CD4-positive, alpha-beta T cell treated with Interleukin-2 at 100 ng/mL for 4 hours (primary cell): ENCODE measurements at places on chromosomes 2 and 18.

GRCh38 chr2:106851087-106851874, 34.7 kb downstream of the ST6GAL2 start:
- no peak for DNase-seq

GRCh38 chr18:54279477-54280219, 10.3 kb downstream of the POLI start:
- DNase-seq = no peak

- DNase-seq = no peak
Observed at GRCh38 chr2:64763126-64763525, 109.4 kb upstream of the SERTAD2 start.

DNA sequence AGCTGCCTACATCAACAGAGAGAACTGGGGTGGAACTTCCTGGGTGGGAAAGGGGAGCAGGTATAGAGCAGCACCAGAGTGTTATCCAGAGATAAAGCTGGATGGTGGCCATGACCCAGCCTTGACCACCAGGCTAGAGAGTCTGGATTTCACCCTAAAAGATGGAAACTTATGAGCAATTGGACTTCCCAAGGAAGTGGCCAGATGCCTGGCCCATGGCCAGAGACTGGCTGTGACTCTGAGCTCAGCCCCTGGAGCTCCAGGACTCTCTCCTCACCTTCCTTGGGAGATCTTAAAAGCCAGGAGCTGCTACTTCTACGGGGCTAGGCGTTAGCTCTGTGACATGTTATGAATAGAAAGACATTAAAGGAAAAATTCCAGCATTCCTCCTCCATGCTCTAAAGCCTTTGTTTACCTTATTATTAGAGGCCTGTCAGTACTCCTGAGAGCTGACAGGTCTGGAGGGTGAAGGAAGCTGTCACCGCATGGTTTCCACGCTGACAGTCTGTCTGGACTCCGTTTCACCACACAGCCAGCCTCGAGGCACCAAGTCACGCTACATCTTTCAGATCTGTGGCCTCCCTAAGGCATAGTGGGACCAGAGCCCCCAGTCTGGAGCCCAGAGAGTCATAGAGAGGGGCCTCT, 260.0 kb upstream of the SIX2 start:
- DNase-seq = no peak

GRCh38 chr18:9516437-9517064, 41.2 kb downstream of the RALBP1 start:
- DNase-seq = peak; percentile 56

- no peak for DNase-seq
Observed at GRCh38 chr2:221549143-221549542, 23.0 kb downstream of the EPHA4 start.

GRCh38 chr2:159933727-159934049, 128.7 kb downstream of the PLA2R1 start:
- no peak for DNase-seq

DNA sequence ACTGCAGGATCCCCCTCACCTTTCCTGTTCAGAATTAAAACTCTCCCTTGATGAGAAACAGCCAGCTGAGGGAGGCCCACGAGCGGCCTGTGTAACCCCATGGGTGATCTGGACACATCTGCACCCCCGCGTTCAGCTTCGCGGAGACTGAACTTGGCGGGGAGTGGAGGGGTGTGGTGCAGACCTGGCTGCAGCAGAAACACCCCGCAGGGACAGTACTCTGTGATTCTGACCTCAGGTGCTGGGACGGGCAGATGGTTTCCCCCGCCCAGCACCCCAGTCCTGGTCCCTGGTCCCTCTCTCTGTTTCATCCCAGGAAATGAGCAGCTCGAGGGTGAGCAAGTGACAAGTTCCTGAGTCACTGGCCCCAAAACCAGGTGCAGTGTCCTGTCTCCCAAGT, 41.2 kb downstream of the GBX2 start:
- no peak for DNase-seq

DNA sequence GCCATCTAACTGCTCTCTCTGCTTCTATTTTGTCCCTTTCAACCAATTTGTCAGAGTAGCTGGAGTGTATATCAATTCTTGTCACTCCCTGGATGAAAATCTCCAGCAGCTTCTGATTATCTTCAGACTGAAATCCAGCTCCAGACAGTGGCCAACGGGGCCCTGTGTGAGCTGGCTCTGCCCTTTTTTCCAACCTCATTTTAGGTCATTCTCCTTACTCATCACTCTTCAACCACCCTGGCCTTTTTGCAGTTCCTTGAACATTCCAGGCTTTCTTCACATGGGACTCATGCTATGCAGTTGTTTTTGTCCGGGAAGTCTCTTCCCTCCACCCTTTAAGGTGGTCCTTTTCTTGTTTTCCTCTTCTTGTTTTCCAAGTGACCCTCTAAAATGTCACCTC, 15.4 kb upstream of the FAP start:
- DNase-seq = no peak

DNA sequence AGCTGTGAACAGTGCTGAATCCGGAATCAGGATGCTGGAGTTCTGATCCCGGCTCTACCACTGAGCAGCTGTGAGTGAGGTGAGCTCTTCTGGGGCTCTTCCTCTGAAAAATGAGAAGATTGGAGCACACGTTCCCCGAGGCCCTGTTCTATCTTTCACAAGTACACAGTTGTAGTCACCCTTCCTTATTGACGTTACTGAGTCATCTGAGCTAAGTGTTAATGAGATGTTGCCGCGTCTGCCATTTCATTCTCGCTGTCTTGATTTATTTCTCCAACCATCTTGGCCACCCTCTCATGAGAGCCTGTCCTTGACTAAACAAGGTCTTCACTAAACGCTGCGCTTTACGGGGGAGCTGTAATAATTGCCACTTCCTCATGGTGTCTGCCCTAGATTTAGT, 31.9 kb upstream of the EFR3B start:
- DNase-seq = no peak

GRCh38 chr2:102065675-102066252, 74.0 kb downstream of the IL1R2 start:
- DNase-seq = no peak

DNA sequence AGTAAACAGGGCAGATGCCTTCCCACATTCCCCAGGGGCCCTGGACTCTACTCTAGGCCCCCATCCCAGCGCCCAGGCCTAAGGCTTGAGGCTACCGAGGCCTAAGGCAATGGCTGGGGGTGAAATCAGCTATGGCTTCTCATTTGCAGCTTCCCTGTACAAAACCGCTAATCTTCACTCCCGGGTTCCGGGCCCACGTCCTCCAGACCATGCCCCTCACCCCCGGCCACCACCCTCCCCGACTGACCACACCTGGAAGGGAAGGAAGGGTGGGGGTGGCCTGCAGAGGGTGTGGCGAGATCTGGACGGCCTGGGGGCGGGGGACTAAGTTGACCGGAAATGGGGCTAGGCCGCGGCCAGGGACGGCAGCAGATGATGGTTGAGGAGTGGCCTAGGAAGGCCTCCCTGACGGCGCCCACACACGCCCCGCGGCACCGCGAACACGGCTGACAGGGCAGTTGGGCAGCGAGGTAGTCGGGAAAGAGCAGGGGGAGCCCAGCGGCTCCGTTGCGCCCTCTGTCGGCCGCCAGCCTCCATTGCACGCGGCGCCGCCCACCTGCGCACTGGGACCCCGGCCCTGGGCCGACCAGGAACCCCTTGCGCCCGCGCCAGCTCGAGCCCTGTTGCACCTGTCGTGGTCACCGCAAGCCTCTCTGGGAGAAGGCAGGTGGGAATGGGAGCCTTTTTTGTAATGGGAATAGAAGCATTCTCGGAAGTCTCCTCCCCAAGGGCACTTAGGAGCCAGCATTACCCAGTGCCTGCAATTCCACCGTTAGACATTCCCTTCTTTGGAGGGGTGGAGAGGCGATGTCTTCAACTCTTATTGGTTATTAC, 117.1 kb upstream of the STPG4 start:
- peak; percentile 40 for DNase-seq

GRCh38 chr2:85648619-85649018, 19.4 kb downstream of the SFTPB start:
- peak; percentile 19 for DNase-seq

DNA sequence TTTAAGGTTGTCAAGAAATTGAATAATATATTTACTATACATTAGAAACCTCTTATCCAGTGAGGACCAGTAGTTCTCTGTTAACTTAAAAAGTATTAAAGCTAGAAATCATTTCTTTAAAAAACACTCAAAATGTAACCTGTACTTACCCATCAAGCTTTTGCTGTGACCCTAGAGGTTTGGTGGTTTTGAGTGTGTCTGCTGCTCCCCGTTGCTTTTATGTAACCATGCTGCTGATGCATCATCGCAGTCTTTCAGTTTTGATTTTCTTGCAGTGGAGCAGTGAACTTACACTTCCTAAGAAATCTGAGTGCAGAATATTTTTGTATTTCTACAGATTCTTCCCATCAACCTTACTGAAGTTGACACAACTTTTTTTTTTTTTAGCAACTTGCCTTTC, 34.2 kb downstream of the MRPS9 start:
- peak; percentile 7 for DNase-seq

GRCh38 chr2:99956232-99957030, 186.0 kb downstream of the AFF3 start:
- DNase-seq = no peak

DNA sequence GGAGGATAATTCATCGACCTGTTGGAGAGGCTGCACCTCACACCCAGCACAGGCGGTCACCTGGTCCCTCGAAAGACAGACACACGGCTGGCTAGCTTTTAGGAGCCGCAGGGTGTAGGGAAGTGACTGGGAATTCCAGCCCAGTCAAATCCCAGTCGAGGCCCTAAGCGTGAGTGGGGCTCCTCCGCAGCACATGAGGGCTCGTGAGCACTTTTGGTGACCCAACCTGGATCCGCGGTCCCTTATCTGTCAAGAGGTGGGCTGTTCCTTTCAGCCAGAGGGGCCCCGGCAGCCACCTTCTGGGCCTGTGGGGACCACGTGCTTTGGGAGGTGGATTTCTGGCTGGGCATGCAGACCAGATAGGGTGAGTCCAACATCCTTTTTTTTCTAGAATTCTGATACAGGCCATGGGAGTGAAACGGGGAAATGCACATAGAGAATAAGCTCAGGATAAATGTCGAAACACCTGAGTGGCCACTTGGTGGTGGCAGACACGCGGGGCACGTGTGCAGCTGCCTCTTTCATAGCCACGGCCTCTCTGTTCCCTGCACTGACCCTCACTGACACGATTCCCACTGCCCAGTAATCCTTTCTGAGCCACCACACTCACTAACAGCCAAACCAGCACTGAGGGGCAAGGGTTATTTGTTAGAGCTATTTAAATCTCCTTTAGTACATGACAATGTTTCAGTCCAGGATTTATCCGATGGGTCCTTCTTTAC, 148.4 kb upstream of the PXDN start:
- DNase-seq = no peak

DNA sequence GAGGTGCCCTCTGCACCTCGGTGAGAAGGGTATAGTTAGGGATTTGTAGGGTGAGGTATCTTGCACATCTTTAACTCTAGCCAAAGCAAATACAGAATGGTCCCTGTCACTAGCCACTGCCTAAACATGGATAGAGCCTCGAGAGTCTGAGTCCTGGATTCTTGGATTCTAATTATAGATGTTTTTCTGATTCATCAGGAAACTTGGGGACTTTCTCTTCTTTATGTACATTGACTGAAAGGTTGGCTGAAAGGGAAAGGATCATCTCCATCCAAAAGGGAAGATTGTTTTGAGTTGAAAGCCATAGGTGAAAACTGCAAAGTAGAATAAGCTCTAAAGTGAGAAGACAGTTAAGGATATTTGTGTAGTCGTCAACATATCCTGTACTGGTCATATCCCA, 8.2 kb downstream of the STK36 start:
- DNase-seq = no peak

DNA sequence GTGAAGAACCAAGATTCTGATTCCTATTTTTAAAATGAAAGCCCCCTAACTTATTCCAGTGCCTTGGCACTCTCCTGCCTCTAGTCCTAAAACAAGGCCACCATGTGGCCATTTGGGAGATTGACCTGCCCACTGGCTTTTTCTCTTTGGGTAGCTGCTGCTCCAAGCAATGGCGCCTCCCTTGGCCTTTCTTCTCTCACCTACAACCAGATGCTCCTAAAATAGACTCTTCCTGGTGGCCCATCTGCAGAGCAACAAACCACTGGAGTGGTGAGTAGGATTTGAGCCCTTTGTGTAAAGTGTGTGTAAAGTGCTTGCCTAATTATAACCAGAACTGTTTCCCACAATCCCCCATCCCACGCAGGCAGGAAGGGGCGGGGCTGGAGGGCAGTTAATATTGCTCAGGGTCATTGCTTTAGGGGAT, 114.2 kb downstream of the FHOD3 start:
- no peak for DNase-seq

DNA sequence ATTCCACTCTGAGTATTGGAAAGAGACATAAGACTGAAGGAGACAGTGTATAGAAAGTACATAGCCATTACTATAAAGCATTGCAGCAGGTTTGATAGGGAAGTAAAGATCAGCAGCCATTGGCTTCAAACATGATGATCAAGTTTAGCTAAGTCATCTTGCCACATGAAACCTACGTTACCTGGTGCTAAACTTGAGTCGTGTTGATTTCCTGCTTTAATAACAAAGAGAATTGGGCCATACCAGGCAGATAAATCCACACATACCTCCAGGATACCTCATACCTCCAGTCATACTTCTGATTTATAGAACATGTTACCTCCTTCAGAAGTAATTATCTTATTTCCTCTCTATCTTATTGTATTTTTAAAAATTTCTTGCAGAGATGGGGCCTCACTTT, 10.3 kb upstream of the KYNU start:
- DNase-seq = no peak

DNA sequence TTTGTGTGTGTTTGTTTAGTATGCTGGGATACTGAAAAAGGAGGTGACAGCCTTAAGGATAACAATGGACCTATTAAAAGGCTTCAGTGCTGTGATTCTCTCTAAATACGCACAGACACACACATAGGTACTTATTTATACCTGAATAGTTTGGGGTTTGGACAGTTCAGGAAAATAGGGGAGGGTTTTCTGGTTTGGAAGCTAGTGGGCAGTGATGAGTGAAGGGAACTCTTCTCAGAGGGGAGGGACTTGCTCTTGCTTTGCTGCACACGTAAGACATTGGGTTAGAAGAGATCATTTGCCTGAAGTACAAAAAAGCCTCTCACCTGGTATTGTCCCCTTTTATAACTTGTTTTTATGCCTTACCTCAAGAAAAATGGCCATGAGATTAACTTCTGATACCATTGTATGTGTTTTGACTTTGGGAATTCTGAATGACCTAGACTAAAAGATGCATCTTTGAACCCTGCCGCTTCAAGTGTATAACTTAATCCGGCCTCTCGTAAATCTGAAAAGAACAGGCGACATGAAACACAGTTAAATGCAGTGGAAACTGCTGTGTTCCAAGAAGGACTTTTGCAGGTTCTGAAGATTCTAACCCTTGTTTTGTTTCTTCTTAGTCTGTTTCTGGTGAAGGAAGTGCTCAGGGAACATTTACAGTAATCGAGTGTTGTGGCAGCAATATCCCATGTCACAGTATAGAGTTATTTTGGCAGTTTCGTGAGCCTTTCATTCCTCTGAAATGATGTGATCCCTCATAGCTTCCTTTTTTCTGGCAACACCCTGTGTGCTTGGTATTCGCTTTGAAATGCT, 2.5 kb downstream of the CRIM1 start:
- DNase-seq = no peak
